Stimulated activated CD4-positive, alpha-beta T cell treated with anti-CD3 and anti-CD28 coated beads, Interleukin-4, amount 100 ng/mL, for 4 hours (primary cell): ENCODE measurements at places on chromosomes 16 and 17.
A peak's percentile ranks its signal among the peaks of the same experiment; 100 is the strongest.

GRCh38 chr17:64183815-64184214 is 53.9 kb upstream of the ERN1 start:
- no peak for DNase-seq

GRCh38 chr17:60396412-60396811 is 4.5 kb upstream of the USP32 start:
- no peak for DNase-seq

DNA sequence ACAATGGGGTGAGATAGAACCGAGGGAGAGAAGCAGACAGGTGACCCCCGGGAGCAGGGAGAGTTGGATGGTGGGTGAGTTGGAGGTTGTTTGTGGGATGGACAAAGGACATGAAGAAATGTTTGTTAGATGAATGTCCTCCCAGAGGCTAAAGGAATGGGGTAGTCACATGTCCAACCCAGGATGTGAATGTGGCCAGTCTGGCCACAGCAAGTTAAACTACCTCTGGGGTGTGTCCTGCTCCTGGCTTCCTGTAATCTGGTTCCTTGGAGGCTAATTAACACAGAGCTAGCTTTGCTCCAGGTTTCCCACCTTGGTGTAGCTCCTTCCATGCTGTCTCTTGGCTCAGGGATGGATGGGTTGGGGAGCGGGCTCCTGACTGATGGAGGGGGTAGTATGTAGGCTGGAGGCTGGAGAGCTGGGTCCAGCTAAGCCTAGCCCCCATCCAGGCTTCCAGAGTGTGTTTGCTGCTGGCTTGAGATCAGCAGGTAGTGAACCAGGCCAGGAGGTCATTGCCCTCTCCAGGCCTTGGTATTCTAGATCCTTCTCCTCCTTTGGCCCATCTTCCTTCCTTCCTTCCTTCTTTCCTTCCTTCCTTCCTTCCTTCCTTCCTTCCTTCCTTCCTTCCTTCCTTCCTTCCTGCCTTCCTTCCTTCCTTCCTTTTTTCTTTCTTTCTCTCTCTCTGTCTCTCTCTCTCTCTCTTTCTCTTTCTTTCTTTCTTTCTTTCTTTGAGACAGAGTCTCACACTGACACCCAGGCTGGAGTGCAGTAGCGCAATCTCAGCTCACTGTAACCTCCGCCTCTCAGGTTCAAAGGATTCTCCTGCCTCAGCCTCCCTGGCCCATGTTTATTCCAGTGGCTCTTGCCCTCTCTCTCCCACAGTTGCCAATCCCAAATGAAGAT is 28.0 kb upstream of the UBE2G1 start:
- no peak for DNase-seq

DNA sequence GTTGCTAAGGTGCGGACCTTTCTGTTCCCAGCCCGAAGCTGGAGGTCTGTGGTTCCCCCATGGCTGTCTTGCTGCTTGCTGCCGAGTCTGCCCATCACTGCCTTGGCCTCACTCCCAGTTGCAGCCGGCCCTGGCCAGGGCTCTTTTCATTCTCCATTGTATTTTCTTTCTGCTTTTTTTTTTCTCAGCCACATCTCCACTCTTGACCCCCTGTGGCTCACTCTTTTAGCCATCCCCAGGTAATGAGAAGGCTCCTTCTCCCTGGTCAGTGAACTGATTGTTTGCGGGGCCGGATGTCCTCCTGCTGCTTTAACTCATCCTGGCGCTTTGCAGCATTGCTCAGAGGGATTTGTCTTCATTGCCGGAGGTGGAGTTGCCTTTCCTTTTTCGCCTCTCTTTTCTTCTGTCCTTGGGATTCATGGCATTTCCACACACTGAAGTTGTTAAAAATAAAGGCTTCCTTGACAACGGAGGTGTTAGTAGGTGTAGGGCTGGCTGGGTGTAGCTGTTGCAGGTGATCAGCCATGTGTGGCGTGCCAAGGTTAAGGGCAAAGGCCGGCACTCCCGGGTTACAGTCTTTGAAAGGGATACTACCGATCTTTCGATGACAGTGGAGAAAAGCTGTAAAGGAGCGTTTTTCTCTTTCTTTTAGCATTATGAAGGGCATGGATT is 34.1 kb downstream of the MAP2K6 start:
- no peak for DNase-seq

- peak; percentile 22 for DNase-seq
Measured at GRCh38 chr16:11914210-11915113, 1.3 kb downstream of the GSPT1 start.

- DNase-seq = no peak
Measured at GRCh38 chr16:626787-627453, 3.9 kb upstream of the WFIKKN1 start.

GRCh38 chr16:83717308-83717707 is 90.5 kb upstream of the HSBP1 start:
- no peak for DNase-seq

GRCh38 chr17:44311562-44312181 is 3.3 kb downstream of the RUNDC3A start:
- no peak for DNase-seq

GRCh38 chr17:81522491-81523401 is 5.4 kb upstream of the FSCN2 start:
- no peak for DNase-seq

- DNase-seq = no peak
Measured at GRCh38 chr17:57985675-57985974, 2.4 kb downstream of the VEZF1 start.

DNA sequence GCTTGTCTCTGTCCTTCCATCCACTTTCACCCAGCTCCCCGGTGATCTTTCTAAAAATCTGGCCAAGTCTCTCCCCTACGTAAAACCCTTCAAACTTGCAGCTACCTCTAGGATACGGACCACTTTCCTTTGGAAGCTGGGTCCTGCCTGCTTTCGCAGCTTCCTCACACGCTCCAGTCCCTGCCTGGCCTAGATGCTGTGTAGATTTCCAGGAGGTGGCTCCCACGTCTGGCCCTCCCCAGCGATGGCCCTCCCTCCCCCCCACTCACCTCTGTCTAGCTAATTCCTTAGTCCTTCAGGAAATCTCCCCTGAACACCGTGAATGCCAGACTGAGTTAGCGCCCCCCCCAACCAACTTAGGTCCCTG is 579 bp upstream of the LRRC59 start:
- no peak for DNase-seq

DNA sequence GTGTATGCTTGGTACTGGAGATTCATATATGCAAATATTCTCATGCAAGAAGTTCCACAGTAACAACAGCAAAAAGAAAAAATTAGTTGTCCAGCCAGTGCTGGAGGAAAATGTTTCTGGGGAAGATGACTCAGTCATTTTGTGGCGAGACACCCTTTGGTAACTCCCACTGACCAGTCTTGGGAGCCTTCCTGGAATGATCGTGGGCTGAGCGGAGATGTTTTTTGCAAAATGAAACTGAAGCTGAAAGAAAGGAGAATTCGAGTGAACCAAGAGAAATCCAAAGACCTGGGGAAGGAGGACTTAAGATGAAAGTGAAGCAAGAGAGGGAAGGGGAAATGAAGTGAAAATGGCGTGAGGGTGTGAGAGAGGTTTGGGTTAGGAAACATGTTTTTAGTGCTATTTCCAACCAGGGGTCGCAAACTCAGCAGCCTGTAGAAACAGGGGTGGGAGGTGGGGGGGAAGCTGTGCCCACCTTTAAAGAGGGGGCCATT is 5.2 kb downstream of the ITPRIPL2 start:
- DNase-seq = peak; percentile 35

GRCh38 chr17:82389379-82389778 is 17.8 kb downstream of the UTS2R start:
- no peak for DNase-seq

DNA sequence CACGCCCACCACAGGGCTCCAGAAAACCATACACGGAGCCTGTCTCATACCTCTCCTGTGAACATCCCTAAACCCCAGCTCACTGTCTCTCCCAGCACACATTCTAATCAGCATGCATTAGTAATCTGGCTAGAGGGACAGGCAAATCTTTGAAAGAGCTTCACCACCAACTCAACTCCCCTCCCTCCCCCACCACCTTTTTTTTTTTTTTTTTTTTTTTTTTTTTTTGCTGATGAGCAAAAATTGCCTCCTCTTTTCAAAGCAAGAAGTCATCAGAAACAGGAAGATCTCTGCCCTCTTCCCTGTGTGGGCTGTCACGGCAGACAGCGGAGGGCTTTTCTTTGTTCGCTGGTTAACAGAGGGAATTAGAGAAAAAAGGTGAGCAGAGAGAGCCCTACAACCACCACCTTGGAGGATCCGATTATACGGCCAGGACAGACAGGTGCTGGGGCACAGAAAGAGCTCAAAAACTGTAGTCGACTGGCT is 19.9 kb downstream of the GAS7 start:
- no peak for DNase-seq

DNA sequence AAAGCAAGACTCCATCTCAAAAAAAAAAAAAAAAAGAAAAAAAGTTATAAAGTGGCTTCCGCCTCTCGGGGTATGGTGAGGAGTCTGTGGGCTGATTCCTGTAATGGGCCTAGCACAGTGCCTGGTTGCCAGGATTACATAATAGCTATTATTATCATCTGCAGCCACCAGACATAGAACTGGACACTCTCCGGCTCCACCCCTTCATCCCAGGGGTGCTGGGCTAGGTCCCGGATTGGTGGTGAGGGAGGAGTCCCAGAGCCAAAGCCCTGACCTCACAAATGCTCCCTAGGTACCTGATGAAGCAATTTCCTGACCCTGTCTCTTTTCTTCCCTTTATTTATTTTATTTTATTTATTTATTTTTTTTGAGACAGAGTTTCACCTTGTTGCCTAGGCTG is 11.6 kb upstream of the ADGRG1 start:
- DNase-seq = no peak

- no peak for DNase-seq
Measured at GRCh38 chr17:8243827-8244226, 4.0 kb downstream of the CTC1 start.

DNA sequence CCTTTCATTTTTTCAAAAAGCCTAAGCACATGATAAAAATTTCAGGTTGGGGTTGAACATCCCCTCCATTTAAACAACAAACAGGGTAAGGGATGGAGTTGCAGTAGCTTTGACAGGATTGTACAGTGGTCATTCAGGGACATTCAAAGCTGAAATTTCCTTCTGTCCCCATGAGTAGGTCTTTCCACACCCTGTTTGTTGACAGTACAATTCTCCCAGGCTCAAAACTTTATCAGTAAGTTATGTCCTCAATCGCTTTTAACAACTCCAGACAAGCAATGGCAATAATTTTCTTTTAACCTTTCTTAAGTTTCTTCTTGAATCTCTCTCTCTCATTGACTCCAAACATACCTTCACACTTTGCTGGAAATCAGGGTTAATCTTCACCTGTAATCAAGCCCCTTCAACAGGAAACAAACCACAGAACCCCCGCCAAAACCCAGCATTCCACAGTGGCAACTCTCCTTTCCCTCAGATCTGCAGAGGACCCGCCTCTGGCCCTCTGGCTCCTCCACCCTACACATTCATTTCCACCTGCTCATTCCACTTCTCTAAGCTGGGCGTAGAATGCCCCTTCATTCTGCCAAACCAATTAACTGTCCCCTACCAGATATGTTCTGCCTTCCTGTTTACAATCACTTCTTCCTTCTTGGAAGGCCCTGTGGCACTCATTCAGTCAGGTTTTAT is 20.7 kb downstream of the TXNDC11 start:
- no peak for DNase-seq

GRCh38 chr17:39118674-39119419 is 32.6 kb downstream of the PLXDC1 start:
- DNase-seq = no peak

DNA sequence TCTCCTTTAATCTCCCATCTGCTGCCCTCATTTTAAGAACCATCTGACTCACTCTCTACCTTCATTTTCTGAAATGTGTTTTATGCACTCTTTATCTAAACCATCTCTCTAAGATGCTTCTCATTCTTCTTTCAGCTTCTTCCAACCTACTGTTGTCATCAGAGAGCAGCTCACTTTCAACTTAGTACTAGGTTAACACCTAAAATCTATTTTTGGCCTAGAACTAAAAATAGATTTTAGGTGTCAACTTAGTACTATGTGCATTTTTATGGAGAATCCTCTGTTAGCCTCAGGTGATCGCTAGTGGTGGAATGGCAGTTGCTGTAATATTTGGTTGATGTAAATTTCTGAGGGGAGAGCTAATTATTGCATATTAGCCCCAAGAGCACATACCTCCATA is 277.1 kb downstream of the KCNJ2 start:
- DNase-seq = no peak

DNA sequence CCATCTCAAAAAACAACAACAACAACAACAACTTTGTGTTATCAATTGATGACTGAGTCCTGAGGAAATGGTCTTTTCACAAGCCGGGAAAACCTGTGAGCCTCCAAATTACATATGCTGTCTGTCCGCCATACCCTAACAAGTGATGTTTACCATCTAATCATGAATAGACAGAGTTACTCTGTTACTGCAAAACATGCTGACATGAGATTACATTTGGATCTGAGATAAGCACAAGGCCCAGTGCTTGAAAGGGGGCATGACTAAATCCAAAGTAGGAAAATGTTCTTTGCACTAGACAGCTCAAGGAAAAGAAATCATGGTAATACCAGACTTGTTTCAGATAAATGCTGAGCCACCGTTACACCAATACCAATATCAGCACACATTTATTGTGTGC is 8.6 kb upstream of the ATXN1L start:
- DNase-seq = no peak

DNA sequence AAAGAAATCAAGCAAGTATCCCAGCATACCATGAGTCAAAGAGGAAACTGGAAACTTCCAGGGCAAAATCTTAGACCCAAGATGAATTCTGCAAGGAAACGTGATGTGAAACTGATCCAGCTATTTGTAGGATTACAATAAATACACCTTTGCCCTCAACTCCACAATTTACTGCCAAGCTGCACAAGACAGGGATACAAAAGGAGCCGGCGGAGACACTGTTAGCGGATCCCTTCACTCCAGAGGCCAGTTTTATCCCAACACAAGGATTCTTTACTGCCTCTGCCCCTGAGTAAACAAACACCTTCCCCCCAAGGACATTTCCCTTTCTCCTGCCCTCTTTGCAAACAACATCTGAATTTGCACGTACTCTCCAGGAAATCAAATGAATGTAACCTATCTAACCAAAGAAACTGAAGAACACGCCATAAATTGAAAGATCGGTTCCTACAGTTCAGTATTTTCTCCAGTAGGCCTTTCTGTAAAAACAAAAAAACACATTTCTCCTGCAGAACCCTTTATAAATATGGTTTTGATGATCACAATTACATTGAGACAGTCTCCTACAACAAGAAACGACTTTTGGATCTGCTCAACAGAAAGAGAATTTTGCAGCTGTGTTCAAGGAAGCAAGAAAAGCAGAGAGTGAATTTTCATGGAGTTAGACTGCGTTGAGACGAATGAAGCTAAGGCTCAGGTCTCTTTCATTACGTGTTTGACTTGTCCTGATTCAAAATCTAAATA is 1.4 kb upstream of the CBX2 start:
- DNase-seq = no peak

DNA sequence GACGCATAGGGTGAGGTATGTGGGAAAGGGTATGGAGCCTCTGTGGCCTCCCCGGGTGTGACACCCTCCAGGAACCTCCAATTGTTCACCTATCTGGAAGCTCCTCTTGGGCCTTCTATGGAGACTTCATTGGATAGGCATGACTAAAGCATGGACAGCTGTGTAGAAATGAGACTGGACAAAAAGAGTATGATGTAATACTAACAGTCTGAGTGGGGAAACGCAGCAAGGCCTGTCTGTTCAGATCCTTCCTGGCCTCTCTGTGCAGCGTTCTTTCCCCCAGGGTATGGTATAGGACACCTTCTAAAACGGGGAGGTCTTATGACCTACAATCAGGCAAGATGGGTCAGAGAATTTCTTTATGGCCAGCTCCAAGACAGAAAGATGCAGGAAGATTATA is 30.7 kb upstream of the CCNF start:
- no peak for DNase-seq

- DNase-seq = no peak
Measured at GRCh38 chr17:3915581-3915994, 677 bp downstream of the P2RX1 start.

- no peak for DNase-seq
Measured at GRCh38 chr17:61294777-61295176, 104.9 kb upstream of the TBX2 start.
